CD4-positive, alpha-beta memory T cell (primary cell): ENCODE measurements at places on chromosomes 2 and 18. TPM values are rescaled to one million over a fixed set of nuclear protein-coding genes. Genes with fewer than 3 reads are reported as not detected.

GRCh38 chr2:137173463-137173862, 408.1 kb downstream of the THSD7B start:
- no peaks in the 10 kb centered on the region for H3K27me3 ChIP-seq
- no peak for DNase-seq
- no peak overlapping the region for H3K4me3 ChIP-seq
- H3K27ac ChIP-seq = no peak overlapping the region

DNA sequence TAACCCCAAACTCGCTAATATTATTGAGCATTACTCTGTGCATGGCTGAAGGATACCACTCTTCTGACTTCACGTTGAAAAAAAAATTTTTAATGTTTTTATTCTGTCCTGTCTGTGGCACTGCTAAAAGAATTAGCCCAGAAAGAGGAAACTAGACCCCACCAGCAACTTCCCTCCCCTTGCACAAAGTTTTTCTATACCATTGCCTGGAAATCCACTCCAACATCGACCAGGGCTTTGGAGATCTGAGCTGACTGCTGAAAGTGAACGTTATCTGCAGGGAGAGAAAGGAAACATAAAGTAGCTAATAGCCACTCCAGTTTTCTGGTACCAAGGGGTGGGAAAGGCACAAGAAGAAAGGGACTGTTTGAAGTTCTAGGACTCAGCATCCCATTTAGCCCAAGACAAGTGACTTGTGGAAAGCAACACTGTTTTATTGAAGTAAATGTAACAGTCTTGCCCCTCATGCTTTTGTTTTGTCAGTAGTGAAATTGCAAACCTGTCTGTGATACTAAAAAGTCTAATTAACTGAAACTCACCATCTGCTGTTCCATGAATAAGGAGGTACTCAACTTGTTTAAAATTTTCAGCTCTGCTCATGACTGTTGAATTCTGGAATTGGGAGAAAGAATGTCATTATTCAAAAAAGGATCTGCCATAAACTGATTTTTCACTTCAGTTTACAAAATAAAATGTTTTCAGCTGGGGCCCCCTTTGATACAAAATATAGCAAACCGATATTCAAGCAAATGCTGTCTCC, 79.1 kb downstream of the DPP4 start:
- H3K27me3 ChIP-seq = no peaks in the 10 kb centered on the region
- DNase-seq = no peak
- peaks cover 60% of the 10 kb centered on the region for H3K4me1 ChIP-seq
- peak overlapping the region; percentile 10 for H3K4me3 ChIP-seq
- H3K36me3 ChIP-seq = no peaks in the 10 kb centered on the region

DNA sequence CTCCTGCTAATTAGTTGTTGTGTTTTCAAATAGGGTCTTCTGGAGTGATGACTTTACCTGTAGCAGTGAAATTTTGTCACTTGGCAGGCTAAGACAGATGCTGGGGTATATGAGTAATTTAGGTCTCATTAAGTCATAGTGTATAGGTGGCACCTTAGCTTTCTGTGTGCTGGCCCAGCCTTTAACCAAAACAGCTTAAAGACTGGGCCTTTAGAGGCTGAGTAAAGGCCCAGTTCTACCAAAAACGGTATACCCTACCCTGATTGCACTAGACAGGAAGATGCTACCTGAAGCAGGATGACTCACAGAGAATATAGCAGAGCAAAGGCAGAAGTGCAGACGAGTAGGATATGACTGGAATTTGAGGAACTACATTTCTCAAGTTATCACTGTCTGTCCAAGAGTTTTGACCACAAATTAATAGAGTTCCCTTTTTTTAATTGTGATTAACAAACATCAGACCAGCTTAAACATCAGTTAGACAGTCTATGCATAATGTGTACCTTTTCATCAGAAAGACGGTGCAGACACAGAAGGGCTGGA, 337.9 kb upstream of the SALL3 start:
- no peak overlapping the region for H3K4me3 ChIP-seq
- H3K4me1 ChIP-seq = no peaks in the 10 kb centered on the region
- no peaks in the 10 kb centered on the region for H3K36me3 ChIP-seq
- H3K27ac ChIP-seq = no peak overlapping the region
- no peaks in the 10 kb centered on the region for H3K27me3 ChIP-seq
- DNase-seq = no peak

DNA sequence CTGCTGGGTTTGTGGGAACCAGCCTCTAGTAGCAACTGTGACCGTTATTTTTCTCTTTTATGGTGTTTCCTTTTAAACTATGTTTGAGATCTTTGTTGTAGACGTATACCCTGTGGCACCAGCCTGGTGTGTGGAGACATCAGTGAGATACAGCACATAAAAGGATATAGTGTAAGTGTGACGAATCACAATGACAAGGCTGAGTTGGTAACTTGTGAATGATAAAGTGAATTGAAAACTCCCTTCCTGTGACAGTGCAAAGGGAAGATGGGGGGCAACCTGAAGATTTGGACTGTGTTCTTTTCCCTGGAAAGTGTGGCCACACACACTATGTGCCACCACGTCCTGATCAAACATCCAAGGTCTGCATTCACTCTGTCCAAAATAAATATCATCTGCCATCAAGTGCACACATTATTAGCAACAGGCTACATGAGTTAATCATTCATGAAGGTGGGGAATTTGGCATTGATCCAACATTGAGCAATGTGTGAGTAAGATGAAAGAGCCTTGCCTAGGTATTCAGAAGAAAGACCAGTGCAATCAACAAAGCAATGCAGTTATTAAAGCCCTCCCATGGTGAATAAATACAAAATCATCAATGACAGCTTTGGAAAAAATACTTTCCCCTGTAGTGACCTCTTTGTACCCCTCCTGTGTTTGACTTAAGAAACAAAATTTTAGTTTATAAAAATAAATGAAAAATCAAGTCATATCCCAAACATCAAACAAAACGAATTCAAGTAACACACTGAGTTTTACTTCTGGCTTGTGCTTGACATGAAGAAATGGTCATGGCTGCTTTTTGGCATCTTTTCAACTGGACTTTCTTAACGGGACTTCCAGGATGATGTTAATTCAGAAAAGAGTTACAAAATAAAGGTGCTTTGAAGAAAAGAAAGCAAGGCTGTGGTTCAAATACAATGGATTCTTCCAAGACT, 1280.5 kb upstream of the ZEB2 start:
- no peaks in the 10 kb centered on the region for H3K36me3 ChIP-seq
- no peak overlapping the region for H3K27ac ChIP-seq
- H3K4me3 ChIP-seq = no peak overlapping the region
- H3K27me3 ChIP-seq = no peaks in the 10 kb centered on the region
- H3K4me1 ChIP-seq = no peaks in the 10 kb centered on the region
- no peak for DNase-seq

DNA sequence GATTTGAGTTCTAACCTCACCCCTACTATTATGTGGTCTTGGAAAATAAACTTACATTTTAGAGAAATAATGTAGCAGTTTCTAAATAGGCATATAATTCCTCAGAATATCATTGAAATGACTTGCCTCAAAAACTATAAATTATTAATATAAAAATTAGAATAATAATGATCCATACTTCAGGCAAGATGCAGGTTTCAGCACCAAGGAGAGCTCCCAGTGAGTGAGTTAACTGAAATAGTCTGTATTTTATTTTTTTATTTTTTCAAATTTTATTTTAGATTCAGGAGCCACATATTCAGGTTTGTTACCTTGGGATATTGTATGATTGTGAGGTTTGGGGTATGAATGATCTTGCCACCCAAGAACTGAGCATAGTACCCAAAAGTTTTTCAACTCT, 472.2 kb upstream of the DCC start:
- DNase-seq = no peak
- H3K27ac ChIP-seq = no peak overlapping the region
- no peak overlapping the region for H3K4me3 ChIP-seq
- H3K27me3 ChIP-seq = no peaks in the 10 kb centered on the region
- H3K4me1 ChIP-seq = no peaks in the 10 kb centered on the region

DNA sequence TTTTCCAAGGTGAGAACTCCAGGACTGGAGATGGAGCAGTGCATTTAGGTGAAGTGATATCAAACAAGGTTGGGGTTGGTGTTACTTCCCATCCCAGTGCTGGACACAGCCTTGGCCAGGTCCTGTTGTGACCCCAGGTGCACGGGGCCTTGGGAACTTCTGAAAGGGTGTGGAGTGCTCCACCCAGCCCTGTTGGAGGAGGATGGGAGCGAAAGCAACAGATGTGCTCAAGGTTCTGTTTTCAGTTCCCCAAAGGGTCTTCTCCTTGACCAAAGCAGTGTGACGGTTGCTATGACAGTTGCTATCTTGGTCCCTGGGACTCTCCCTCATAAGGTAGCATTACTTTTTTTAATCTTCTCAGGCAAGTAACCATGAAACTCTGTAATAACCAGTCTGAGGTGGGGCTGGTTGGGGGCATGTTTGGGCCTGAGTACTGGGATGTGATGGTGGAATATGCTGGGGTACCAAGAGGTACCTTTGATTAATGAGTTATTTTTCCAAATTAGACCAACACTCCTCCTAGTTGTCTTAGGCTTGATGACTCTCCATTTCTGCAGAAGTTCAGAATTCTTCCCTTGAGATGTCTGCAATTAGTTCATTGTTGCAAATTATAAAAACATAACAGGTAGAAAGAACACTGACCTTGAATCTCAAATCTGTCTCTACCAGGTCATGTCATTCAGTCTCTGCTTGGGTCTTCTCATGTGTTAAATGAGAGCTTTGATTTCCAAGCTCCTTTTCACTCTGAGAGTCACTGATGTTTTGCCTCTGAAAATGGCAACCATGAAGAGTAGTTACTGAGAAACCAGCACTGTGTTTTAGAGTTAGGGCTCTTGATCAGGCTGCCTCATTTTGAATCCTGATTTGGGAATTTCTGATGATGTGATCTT, 154.5 kb downstream of the RPIA start:
- H3K27me3 ChIP-seq = no peaks in the 10 kb centered on the region
- no peaks in the 10 kb centered on the region for H3K36me3 ChIP-seq
- H3K27ac ChIP-seq = no peak overlapping the region
- no peak overlapping the region for H3K4me3 ChIP-seq
- DNase-seq = no peak

The NPPC gene
- not detected for total RNA-seq

The CGREF1 gene
- total RNA-seq = 0.47 TPM
